NCI-H748 treated with DMSO at 0.1 percent for 48 hours (cell line): ENCODE measurements at places on chromosomes 1 and 21.

GRCh38 chr21:23695443-23695842, 1911.8 kb downstream of the MRPL39 start:
- no peak for DNase-seq

DNA sequence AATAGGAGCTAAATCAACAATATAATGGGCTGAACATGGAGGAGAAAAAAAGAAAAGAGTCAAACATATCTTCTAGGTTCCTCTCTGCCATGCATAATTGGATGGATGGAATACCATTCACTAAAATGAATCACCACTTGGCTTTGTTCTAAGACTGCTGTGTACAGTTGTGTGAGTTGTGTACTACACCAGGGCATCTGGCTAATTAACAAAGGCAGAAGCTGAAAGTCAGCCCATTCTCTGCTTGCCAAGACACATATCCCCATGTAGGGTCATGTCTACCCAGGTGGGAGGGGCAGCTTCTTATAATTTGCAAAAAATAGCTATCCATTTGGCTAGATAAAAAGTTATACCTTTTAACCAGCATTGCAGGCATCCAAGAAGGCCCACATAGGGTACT, 21.0 kb downstream of the JUN start:
- no peak for DNase-seq

DNA sequence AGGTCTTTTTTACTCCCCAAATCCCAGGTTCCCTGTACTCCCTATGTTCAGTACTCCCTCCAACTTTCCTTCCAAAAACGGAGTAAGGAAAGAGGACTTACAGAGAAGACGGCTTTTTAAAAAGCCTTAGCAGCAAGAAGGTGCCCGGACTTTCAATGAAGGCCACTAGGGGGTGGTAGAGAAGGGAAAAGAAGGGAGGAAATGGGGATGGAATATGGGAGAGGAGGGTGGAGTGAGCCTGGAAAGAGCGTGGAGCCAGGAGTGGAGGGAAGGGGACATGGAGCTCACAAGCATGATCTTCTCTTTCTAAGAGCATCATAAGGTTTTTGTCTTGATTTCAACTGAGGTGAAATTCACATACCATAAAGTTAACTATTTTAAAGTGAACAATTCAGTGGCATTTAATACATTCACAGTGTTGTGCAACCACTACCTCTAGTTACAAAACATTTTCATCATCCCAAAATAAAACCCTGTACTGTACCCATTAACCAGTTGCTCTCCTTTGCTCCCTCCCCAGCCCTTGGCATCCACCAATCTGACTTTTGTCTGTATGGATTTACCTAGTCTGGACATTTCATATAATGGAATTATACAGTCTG, 129.9 kb downstream of the ZNF281 start:
- peak; percentile 17 for DNase-seq

DNA sequence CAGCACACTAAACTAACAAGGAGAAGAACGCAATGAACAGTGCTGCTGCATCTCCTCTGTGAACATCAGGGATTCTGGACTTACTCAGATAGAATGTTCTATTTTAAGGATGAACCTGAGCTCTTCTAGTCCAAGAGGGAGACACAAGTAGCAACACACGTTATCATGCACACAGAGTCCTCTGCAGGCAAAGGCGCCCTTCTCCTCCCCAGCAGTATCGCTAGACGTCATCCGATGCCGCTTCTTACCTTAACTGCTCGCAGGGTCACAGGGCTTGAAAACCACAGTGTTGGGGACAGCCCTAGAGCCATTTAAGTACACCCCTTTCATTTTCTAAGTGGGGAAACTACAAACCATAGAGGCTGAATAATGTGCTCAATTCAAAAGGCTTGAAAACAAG, 74.5 kb downstream of the HIVEP3 start:
- DNase-seq, result no peak

GRCh38 chr1:89755591-89755990, 65.2 kb upstream of the LRRC8D start:
- no peak for DNase-seq

GRCh38 chr1:64631346-64632034, 113.4 kb upstream of the RAVER2 start:
- DNase-seq, result no peak
